ENCODE measurements at places on chromosomes 3 and 15. TPM values are rescaled to one million over a fixed set of nuclear protein-coding genes. Genes with fewer than 3 reads are reported as not detected.

GRCh38 chr15:90930861-90931574 is 1.3 kb downstream of the HDDC3 start:
- H3K27me3 ChIP-seq = no peaks in the 10 kb centered on the region
- H3K4me1 ChIP-seq = peaks cover 9% of the 10 kb centered on the region
- H3K4me3 ChIP-seq = peak overlapping the region; percentile 95
- DNase-seq = no peak

- H3K36me3 ChIP-seq = no peaks in the 10 kb centered on the region
- DNase-seq = no peak
- peaks cover 24% of the 10 kb centered on the region for H3K4me1 ChIP-seq
- no peak overlapping the region for H3K27ac ChIP-seq
- peaks cover 28% of the 10 kb centered on the region for H3K27me3 ChIP-seq
These were observed 28.1 kb downstream of the DNAJB8 start for GRCh38 chr3:128438488-128439072.

DNA sequence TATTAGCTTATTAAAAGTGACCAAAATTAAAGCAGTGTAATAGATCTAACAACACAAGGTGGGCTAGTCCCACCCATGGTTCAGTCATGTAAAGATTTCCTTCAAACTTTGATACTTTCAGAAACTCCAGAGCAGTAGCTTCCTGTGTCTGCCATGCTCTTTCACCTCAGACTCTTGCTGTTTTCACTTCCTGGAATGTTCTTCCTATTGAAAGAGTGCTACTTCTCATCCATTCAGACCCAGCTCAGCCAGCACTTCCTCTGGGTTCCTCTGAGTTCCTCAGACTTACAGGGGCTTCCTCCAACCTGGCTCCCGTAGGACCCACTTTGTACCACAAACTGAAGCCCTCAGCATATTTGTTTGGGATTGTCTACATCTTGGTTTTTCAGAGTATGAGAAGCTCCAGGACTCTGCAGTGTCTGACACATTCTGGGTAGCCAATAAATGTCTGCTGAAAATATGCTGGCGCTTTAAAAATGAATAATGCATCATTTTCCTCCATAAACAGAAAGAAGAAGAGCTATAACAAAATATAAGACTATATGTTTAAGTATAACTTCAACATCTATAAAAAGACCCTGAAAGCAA is 18.0 kb downstream of the NCEH1 start:
- DNase-seq = no peak
- no peak overlapping the region for H3K27ac ChIP-seq
- H3K36me3 ChIP-seq = no peaks in the 10 kb centered on the region
- H3K27me3 ChIP-seq = no peaks in the 10 kb centered on the region
- H3K4me3 ChIP-seq = no peak overlapping the region
- H3K4me1 ChIP-seq = peaks cover 12% of the 10 kb centered on the region

DNA sequence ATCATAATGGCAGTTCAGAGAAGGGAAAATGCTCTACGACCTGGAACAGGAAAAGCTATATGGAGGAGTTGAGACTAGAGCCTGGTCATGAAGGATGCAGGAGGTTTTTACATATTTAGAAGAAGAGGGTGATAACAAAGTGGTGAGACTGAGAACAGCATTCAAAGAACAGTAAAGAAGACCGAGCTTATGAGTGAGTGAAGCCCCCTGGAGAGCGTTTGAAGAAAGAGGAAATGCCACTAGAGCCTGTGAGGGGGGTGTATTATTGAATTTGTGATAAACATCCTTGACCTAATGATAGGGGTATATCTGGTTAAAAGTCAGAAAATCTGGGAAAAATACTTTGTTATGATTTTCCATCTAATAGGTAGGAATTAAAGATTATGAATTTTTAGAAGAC is 4.2 kb downstream of the PARP9 start:
- peaks cover 7% of the 10 kb centered on the region for H3K4me1 ChIP-seq
- H3K4me3 ChIP-seq = no peak overlapping the region
- peaks cover 2% of the 10 kb centered on the region for H3K36me3 ChIP-seq
- no peak overlapping the region for H3K27ac ChIP-seq
- H3K27me3 ChIP-seq = no peaks in the 10 kb centered on the region

DNA sequence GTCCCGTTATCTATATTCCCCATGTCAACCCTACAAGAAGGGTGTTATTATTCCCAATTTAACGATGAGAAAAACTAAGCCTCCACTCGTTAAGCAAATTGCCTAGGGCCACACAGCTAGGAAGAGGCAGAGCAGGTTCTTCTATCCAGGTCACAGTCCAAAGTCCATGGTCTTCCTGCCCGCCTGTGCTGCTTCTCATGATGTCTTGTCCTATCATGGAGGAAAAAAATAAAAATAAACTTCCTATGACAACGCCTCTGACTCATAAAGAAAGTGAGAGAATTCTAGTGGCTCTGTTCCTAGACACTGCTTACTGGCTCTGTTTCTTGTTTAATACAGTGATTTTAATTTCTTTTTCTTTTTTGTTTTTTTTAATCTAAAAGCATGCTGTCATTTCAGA is 9.7 kb downstream of the COL8A1 start:
- no peaks in the 10 kb centered on the region for H3K36me3 ChIP-seq
- no peak overlapping the region for H3K4me3 ChIP-seq

DNA sequence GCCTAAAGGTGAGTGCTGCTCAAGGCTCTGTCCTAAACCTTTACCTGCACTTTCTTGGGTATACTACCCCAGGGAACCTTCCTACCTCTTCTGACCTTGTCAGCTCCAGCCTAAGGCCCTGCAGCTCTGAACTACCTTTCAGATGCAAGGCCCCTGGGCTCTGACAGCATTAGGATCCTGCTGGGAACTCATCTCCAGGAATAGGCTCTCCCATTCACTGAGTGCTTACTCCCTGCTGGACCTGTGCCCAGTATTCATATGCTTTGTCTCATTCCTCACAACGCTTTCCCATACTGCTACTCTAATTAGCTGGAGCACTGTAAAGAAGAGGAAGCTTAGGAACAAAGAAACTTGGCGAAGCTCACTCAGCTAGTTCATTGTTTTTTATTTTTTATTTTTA is 53.8 kb upstream of the RAB6B start:
- H3K4me1 ChIP-seq = peaks cover 4% of the 10 kb centered on the region
- H3K4me3 ChIP-seq = no peak overlapping the region
- no peak for DNase-seq
- no peaks in the 10 kb centered on the region for H3K27me3 ChIP-seq
- H3K27ac ChIP-seq = no peak overlapping the region

DNA sequence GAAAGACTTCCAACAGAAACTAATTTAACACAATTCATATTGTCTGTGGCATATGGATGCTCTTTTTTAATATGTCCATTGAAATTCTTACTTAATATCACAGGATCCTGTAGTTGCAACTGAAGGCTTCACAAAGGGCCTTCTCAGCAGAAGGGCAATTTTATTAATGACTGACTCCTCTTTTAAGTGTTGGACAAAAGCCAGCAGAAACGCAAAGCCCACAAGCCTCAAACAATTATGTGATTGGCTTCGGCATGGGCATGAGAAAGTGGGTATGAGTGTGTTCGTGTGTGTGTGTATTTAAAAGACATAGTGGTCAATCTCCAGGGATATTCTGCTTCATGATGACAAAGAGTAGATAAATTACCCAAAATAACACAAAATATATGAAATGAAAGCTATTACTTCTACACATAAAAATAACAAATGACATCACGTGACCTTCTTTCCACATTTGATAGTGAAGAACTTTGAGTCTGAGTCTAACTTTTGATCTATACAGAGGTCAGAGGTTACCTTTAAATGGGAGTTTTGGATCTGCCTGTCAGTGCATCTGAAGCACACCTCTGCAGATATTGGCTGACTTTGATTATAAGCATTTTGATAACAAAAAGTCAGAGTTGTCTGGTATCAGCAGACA is 496.9 kb downstream of the CADM2 start:
- no peak for DNase-seq
- H3K36me3 ChIP-seq = no peaks in the 10 kb centered on the region
- H3K27me3 ChIP-seq = no peaks in the 10 kb centered on the region
- no peaks in the 10 kb centered on the region for H3K4me1 ChIP-seq

DNA sequence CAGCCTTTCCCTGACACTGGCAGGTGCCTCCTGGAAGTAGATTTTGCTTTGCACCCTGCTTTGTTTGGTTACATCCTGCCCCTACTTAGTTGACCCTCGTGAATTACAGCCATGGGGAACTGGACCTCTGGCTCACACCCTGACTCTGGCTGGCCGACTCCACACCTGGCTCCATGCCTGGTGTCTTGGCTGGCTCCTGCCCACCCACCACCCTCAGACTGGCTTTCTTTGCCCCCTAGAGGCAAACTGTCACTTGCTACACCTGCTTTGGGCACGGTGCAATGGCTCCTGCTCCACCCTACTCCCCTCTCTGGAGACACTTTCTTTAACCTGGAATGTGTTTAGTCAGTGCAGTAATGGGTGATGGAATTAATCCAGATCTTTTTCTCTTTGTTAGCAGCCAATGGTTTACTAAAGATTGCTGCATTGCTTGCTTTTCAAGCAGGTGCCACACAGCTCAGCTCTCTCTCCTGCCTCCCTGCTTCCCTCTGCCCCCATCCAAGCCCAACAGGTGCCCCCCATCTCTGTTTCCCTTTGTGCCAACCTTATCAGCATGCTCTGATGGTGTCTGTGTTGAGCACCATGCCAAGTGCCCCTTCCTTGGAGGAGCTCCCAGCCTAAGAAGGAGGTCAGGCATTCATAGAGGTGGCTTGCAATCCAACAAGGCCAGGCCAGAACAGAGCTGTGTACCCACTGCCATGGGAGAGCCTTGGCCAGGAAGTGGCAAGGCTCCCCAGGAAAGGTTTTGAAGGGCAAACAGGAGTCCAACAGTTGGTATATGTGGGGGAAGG is 38.4 kb downstream of the RASGRF1 start:
- no peaks in the 10 kb centered on the region for H3K36me3 ChIP-seq
- H3K4me1 ChIP-seq = no peaks in the 10 kb centered on the region
- H3K27ac ChIP-seq = no peak overlapping the region

DNA sequence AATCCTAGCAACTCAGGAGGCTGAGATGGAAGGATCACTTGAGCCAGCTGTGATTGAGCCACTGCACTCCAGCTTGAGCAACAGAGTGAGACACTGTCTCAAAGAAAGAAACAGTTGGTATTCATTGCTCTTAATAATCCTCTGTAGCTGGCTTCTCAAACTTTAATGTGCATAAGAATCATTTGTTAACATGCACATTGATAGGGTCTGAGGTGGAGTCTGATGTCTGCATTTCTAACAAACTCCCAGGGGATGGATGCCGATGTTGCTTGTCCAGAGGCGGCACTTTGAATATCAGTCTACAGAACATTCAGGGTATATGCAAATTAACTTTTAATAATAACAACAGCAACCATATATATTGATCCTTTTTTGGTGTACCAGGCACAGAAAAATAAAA is 39.9 kb downstream of the NKIRAS1 start:
- no peak overlapping the region for H3K4me3 ChIP-seq
- H3K36me3 ChIP-seq = peaks cover 27% of the 10 kb centered on the region
- no peak for DNase-seq

GRCh38 chr3:107441617-107442016 is 64.4 kb downstream of the CCDC54 start:
- H3K27me3 ChIP-seq = no peaks in the 10 kb centered on the region
- no peaks in the 10 kb centered on the region for H3K36me3 ChIP-seq
- H3K4me1 ChIP-seq = peaks cover 7% of the 10 kb centered on the region

- DNase-seq = no peak
- H3K27me3 ChIP-seq = peaks cover 7% of the 10 kb centered on the region
- peaks cover 9% of the 10 kb centered on the region for H3K4me1 ChIP-seq
- H3K36me3 ChIP-seq = no peaks in the 10 kb centered on the region
- no peak overlapping the region for H3K4me3 ChIP-seq
- no peak overlapping the region for H3K27ac ChIP-seq
These were observed 141.2 kb downstream of the SERPINI1 start for GRCh38 chr3:167876620-167877281.

DNA sequence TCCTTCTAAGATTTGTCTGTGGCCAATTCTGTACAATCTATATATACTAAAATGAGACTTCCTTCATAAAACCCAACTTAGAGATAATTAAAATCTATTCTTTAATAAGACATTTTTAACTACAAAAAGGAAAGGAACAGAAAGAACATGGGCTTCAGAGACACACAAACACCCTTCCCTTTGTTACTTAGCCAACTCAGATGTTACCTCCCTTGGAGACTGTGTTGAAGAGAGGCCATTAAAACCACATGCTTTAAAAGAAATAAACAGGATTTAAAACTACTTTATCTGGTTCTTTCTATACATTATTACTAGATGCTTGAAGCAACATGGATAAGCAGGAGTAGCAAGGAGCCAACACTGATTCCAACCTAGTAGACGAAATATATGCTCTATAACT is 42.0 kb downstream of the LRRFIP2 start:
- no peak for DNase-seq
- H3K4me3 ChIP-seq = no peak overlapping the region
- no peak overlapping the region for H3K27ac ChIP-seq
- no peaks in the 10 kb centered on the region for H3K27me3 ChIP-seq
- H3K36me3 ChIP-seq = no peaks in the 10 kb centered on the region
- H3K4me1 ChIP-seq = peaks cover 28% of the 10 kb centered on the region

GRCh38 chr3:157410945-157411344 is 25.7 kb upstream of the PTX3 start:
- H3K36me3 ChIP-seq = peaks cover 1% of the 10 kb centered on the region
- H3K27ac ChIP-seq = no peak overlapping the region
- DNase-seq = no peak
- H3K27me3 ChIP-seq = no peaks in the 10 kb centered on the region
- H3K4me3 ChIP-seq = no peak overlapping the region

DNA sequence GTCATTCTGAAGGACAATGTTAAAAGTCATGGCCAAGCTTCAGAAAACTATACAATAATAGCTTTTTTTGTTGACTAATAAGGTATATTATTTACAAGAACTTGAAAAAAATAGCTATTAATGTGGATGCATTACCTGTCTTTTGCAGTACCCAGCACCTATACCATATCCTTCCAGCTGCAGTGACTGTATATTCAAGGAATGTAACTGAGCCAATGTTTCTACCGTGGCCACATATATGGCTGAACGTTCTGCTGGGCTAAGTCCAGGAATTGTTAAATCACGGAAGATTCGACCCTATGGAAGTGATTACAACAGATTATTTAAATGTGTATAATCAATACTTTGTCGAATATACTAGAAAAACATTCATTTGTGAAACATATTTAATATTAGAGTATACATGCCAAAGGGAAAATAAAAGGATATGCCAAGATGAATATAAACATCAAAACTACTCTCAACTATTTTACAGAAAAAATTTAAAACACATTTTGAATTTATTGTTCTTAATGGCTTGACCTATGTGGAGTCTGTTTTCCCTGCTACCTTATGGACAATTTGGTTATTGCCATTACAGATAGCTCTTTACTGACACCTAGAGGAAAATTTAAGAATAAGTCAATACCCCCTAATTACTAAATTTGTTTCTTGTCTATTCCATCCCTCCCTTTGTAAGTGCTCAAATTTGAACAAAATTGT is 17.6 kb downstream of the ACAD11 start:
- H3K4me3 ChIP-seq = no peak overlapping the region
- H3K27me3 ChIP-seq = no peaks in the 10 kb centered on the region
- H3K36me3 ChIP-seq = peaks cover 3% of the 10 kb centered on the region
- no peaks in the 10 kb centered on the region for H3K4me1 ChIP-seq

GRCh38 chr3:21117370-21117769 is 633.6 kb downstream of the ZNF385D start:
- H3K4me3 ChIP-seq = no peak overlapping the region
- DNase-seq = no peak
- no peaks in the 10 kb centered on the region for H3K27me3 ChIP-seq
- no peaks in the 10 kb centered on the region for H3K36me3 ChIP-seq

- H3K27me3 ChIP-seq = peaks cover 12% of the 10 kb centered on the region
- H3K4me1 ChIP-seq = peaks cover 12% of the 10 kb centered on the region
- no peaks in the 10 kb centered on the region for H3K36me3 ChIP-seq
- H3K4me3 ChIP-seq = no peak overlapping the region
These were observed 122.0 kb upstream of the PROK2 start for GRCh38 chr3:71906976-71907375.

The COL6A6 gene
- total RNA-seq = 0.12 TPM

The LYZL4 gene
- not detected for total RNA-seq

The ALPK3 gene
- total RNA-seq = 122 TPM

The CMTM8 gene
- 33.8 TPM for total RNA-seq

The LMAN1L gene
- total RNA-seq = not detected

The RTP3 gene
- total RNA-seq = not detected

The C15orf62 gene
- total RNA-seq = 1.8 TPM

Data from progenitor cell of endocrine pancreas (in vitro differentiated cells).